Ureter (tissue), 1 donor: ENCODE measurements at places on chromosomes 7 and 10. TPM values are rescaled to one million over a fixed set of nuclear protein-coding genes. Genes with fewer than 3 reads are reported as not detected.

The MOSPD3 gene
- 18.0 TPM for total RNA-seq

The CPN1 gene
- not detected for total RNA-seq

The OPALIN gene
- total RNA-seq: not detected

The HYAL4 gene
- 0.23 TPM for total RNA-seq

The CYP26C1 gene
- total RNA-seq: 0.10 TPM

The NET1 gene
- total RNA-seq: 133 TPM

The CTAGE4 gene
- total RNA-seq: 4.0 TPM

The TMEM184A gene
- 142 TPM for total RNA-seq

The MET gene
- total RNA-seq: 54.1 TPM

The ITIH2 gene
- total RNA-seq: not detected

The STARD3NL gene
- 31.1 TPM for total RNA-seq

The OR13A1 gene
- 1.4 TPM for total RNA-seq

The CADPS2 gene
- 25.8 TPM for total RNA-seq

The NUTM2E gene
- total RNA-seq: 0.16 TPM

The PNLIP gene
- total RNA-seq: not detected

The COL17A1 gene
- total RNA-seq: 18.5 TPM

The PAX4 gene
- total RNA-seq: not detected

The TRIM4 gene
- 36.3 TPM for total RNA-seq
